Effector CD8-positive, alpha-beta T cell (primary cell): ENCODE measurements at places on chromosomes 7 and 10.

- DNase-seq = no peak
These were observed 2.5 kb upstream of the MACC1 start for GRCh38 chr7:20219446-20220292.

- no peak for DNase-seq
These were observed 5.7 kb upstream of the PIP start for GRCh38 chr7:143126146-143126545.

DNA sequence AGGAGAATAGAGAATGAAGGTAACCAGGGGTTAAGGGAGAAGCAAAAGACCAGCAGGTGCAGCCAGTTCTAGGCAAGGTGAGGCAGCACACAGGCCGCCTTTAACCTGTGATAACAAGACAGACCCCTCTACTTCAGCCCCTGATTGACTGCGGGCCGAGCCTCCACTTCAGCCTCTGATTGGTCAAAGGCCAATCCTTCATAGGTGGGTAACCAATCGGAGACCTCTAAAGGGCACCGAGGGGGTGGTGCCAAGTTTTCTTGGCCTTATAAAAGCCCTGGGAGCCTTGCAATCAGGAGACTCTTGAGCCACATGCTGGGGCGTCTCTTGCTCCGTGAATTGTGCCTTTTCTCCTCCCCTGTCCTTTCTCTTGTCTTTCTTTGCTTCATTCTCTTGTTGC lies 98.8 kb downstream of the ELFN1 start:
- DNase-seq = no peak

DNA sequence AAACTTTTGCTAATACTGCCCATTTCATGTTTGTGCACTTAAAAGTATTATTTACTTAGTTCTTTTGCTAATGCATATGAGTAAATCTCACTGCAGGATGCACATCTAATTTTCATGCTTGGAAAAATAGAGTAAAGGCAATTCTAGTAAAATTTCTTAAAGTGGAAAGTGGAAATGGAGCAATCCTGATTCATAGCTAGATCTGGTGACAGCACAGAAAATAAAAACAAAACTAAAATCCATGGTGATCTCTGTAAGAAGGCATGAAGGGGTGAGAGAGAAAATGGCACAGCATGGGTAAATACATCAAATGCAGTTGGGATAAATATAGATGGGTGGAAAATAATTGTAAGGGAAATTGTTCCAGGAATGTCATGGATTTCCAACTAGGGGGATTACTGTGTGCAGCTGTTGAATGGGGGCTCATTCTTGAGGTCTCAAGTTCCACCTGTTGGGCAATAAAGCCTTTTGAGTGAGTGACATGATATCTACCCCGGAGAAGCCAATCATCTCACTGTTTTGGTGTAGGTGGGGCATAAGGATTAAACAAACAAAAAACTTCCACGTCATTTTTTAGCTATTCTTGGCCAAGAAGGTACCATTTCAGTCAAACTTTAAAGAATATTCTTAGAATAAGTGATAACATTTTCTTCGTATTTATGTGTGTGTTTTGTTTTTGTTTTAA lies 1.7 kb upstream of the MCU start:
- DNase-seq = no peak

- DNase-seq = no peak
These were observed 97.9 kb upstream of the SH2B2 start for GRCh38 chr7:102188746-102189145.

GRCh38 chr10:63465293-63466143 lies at the start of gene JMJD1C:
JMJD1C (minus strand) TSS chr10:63465977; CDS start chr10:63465662, 315 bp downstream.
- peak; percentile 38 for DNase-seq

GRCh38 chr7:155766966-155767916 lies 45.0 kb downstream of the SHH start:
- DNase-seq = no peak

GRCh38 chr7:1412322-1413261 lies 46.7 kb downstream of the MICALL2 start:
- DNase-seq = peak; percentile 87

DNA sequence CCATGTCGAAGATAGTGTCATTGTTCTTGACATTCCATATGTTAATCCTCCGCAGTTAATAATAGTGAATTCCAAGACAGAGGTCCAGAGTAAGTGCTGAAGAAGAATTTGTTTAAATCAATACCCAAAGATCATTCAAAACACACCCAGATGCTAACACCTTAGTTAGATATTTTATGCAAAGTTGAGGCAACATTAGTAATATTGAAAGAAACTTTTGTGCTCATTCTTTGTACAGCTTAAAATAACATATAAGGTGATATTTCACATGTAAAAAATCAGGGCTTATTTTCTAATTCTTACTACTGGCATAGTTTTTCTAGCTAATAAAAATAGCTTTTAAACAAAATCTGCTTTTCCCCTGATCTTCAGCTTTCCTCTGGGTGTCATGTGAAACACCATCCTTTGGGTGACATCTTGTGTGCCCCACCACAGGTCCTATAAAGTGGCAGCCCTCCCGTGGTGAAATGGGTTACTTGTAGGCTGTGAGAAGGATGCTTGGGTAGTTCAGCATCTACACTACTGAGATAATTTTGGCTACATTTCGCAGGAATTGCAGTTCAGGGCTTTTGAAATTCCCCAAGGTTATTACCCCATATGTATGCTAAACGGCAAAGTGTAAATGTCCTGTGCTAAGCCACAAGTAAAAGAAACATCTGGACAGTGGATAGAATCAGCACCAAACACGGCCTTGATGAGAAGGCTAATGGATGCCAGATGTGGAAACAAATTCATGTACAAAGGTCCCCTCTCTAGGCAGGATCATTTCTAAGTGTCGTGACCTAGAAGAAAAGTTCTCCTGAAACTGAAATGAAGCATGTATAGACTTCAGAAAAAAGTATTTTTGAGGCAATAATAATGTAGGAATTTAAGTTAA lies 105.4 kb downstream of the GRM3 start:
- DNase-seq = no peak

GRCh38 chr10:133353202-133353959 lies 4.4 kb downstream of the FUOM start:
- no peak for DNase-seq

GRCh38 chr10:91163269-91163868 lies 57.1 kb upstream of the PCGF5 start:
- DNase-seq = peak; percentile 76
